ENCODE measurements at places on chromosomes 3 and 15.
A peak's percentile ranks its signal among the peaks of the same experiment; 100 is the strongest.

DNA sequence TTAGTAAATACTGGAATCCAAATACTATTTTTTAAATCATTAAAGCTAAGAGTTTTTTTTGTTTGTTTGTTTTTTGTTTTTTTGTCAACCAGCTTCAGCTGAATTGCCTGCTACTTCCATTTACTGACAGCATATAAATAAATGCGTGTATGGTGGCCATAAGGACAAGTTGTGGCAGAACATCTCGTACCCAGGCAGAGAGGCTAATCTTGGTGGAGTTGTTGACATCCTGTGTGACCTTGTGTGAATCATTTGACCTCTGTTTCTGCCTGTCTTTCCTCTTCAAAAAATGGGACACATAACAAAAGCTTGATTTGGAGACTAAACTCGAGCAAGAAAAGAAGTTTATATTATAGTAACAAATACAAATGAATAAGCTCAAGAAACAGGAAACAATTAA lies 734.2 kb downstream of the MCTP2 start:
- no peak for DNase-seq

DNA sequence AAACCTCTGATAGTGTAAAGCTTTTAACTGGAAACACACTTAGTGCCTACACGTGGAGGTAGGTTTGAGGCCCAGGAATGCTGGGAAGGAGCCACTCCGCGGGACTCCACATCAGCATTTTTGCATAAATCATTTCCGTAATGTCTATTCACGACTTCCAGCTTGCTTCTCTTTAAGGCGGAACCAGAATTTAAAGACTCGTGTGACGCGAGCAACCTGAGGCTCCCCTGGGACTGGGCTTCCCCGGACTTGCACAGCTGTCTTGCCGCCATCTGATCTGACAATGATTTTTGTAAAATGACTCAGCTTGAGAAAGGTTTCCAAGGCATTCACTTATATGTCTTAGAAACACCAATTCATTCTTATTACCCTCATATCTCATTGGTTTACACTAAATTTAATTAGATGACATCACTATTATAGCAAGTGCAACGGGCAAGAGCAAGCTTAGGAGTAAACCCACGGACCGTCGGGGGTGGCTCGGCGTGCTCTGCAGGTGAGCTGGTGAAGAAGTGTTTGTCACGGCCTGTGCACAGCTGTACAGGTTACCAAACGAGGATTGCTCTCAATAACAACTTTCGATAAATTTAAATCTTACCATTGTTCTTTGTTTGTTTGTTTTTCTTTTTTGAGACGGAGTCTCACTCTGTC lies 95.2 kb downstream of the CHSY1 start:
- no peak for DNase-seq

- no peak for DNase-seq
These were observed 37.9 kb downstream of the ACAD9 start for GRCh38 chr3:128917291-128917690.

GRCh38 chr15:62089616-62090015 lies 22.8 kb downstream of the C2CD4A start:
- no peak for DNase-seq

DNA sequence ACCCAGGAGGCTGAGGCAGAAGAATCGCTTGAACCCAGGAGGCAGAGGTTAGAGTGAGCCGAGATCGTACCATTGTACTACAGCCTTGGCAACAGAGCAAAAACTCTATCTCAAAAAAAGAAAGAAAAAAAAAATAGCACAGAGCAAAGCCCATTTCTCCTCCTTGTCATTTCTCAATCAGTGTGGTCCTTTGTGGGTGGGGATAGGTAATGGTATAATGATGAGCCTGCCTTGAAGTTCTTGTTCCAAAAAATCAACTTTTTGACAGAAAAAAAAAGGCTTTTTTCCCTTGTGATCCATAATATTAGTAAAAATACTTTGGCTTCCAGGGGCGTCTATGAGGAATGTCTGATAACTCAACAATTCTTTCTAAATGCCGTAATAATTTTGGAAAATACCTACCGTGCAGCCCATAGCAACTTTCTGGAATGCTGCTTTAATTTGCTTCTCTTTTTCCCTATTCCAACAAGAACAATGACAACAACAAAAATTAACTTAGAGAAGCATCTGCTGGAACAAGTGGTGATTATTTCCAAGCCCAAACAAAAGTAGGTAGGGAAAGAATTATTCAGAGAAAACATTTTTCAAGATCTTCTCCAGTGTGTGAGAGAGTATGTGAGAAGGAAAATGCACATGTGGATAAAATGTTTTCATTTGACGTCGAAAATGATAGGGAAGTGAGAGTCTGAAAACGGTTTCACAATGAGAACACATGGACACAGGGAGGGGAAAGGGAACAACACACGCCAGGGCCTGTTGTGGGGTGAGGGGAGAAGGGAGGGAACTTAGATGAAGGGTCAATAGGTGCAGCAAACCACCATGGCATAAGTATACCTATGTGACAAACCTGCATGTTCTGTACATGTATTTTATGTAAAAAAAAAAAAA lies 337.8 kb downstream of the RBMS3 start:
- no peak for DNase-seq

GRCh38 chr3:25257026-25257425 lies 171.0 kb upstream of the RARB start:
- peak; percentile 7 for DNase-seq

Data from H4 (cell line).